ENCODE measurements at places on chromosomes 13 and 19.

DNA sequence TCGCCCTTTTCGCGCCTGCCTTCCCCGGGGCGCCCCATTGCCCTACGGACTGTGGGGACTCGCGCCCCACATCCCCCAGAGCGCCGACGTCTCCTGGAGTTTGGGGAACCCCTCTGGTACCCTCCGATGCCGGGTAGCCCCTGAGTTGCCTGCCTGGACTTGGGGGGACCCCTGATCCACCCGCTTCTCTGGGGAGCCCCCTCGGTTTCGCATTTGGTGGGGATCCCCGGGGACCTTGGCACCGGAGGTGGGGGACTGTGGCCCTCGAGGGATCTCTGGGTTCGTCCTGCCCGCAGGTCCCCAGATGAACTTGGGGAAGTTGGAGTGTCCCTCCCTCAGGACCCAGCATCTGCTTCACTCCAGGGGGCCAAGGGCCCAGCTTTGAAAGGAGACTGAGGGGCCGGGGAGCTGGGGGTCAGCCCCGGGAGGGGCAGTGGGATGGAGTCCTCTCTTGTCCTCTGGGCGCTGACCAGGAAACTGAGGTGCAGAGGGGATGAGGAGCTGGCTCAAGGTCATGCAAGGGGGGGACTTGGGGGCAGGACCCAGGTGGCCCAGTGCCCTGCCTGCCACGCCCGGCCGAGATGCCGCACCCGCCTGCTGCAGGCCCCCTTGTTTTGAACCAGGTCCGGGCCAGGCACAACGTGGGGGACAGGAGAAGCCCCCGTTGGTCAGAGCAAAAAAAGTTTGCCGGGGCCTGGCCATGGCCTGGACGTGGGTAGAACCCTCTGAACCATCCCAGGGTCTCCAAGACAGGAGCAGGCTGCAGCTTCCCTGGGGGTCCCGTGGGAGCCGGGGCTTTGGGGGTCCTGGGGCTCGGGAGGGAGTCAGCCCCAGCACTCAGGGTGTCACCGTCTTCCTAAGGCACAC, 1.0 kb downstream of the EFNA2 start:
- no peak for DNase-seq

GRCh38 chr19:38698225-38699026, 45.8 kb downstream of the CAPN12 start:
- DNase-seq = no peak

- DNase-seq = no peak
These were observed 28.3 kb downstream of the RCBTB2 start for GRCh38 chr13:48504606-48505005.

GRCh38 chr13:97914540-97914939, 38.9 kb upstream of the IPO5 start:
- no peak for DNase-seq

DNA sequence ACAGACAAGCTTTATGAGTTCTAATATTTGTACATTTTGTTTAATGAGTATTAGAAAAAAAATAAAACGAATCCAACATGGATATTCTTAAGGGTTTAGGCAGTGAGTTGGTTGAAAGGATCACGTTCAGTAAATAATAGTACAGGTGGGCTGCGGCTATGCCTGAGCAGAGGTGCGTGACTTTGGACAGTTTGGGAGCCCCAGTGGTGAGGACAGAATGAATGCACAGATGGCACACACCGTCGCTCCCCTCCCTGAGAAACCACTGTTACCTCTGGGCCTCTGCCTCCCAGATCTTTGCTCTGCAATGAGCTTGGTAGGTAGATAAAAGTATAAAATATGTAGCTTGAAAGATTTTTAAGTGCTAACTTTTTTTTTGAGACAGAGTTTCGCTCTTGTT, 153.3 kb downstream of the SIPA1L3 start:
- no peak for DNase-seq

All from SIG-M5 (cell line).